ENCODE measurements at places on chromosomes 5 and 9.

- DNase-seq = no peak
Measured at GRCh38 chr9:130931508-130932254, 7.4 kb downstream of the FIBCD1 start.

DNA sequence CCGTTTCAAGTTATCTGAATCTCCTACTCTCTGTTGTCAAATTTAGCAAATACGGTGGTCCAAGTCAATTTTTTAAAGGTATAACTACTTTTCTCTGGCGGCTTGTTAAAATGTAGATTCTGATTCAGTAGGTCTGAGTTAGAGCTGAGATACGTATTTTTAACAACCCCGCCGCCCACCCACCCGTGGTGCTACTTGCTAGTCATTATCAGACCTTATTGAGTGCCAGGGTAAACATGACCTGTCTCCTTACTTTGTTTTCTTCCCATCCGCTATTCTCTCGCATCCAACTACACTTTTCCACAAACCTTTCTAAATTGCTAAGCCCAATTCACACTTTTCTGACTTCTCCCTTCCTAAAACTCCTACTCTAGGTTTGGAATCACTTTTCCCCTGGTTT is 694 bp upstream of the PLAA start:
- DNase-seq = no peak

- DNase-seq = no peak
Measured at GRCh38 chr5:71955723-71956122, 151.6 kb upstream of the MAP1B start.

DNA sequence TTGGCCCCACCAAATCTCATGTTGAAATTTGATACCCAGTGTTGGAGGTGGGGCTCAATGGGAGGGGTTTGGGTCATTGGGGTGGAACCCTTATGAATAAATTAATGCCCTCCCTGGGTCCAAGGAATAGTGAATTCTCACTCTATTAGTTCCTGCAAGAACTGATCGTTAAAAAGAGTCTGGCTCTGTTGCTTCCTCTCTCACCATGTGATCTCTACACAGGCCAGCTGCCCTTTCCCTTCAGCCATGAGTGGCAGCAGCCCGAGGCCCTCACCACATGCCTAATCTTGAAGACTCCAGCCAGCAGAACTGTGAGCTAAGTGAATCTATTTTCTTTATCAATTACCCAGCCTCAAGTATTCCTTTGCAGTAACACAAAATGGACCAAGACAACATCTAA is 106.0 kb downstream of the CAAP1 start:
- no peak for DNase-seq

- DNase-seq = no peak
Measured at GRCh38 chr5:176415240-176415951, 943 bp downstream of the CLTB start.

- no peak for DNase-seq
Measured at GRCh38 chr5:113034182-113034773, 57.7 kb downstream of the DCP2 start.

DNA sequence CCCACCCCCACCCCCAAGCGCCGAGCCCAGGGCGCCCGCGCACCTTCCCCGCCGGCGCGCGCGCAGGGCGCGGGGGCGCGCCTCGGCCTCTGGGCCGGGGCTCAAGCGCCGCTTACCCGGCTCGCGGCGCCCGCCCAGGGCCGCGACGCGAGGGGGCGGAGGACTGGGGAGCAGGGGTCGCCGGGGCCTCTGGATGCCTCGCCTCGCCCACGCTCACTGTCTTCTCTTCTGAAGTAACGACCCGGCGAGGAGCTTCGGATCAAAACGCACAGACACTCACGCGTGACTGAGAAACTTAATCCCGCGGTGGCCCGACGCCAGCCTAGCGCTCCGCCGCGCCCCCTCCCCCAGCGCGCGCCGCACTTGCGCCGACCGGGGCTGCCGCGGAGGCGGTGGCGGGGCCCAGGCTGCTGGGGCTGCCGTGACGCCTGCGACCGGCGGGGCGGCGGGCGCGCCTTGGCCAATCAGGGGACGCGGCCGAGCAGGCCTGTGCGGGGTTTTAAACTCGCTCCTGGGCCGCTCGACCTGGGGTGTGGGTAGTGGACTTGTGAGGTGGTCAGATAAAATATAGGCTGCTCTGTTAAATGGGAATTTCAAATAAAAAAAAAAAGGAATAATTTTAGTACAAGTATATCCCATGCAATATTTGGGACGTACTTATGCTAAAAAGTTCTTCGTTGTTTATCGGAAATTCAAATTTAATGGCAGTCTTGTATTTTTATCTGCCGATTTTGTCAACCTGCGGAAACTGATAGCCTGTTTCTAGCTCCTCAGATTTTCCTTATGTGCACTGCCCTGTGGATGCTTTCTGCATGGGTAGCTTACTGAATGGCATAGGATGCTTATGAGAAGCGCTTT is at the start of gene MPDZ:
Gene MPDZ (minus strand): TSS at position 409 of the 858 bp plus-strand sequence. CDS start 29,377 bp downstream, outside the sequence.
- DNase-seq = no peak

DNA sequence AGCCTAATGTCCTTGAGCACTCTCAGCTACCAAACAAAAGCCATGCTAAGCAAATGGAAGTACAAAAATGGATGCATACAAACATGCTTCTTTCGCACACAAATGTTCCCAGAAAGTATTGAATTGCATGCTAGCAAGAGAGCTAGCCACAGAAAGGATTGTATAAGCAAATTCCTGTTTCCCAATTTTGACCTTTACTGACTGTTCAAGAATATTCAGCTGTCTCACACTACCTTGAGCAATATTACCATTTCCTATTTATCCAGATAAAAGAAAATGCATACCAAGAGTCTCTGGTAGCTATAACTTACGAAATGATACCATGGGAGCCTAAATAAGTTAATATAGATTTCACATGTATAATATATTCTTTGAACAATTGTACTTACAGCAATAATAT is 264.6 kb downstream of the TMEM167A start:
- no peak for DNase-seq

DNA sequence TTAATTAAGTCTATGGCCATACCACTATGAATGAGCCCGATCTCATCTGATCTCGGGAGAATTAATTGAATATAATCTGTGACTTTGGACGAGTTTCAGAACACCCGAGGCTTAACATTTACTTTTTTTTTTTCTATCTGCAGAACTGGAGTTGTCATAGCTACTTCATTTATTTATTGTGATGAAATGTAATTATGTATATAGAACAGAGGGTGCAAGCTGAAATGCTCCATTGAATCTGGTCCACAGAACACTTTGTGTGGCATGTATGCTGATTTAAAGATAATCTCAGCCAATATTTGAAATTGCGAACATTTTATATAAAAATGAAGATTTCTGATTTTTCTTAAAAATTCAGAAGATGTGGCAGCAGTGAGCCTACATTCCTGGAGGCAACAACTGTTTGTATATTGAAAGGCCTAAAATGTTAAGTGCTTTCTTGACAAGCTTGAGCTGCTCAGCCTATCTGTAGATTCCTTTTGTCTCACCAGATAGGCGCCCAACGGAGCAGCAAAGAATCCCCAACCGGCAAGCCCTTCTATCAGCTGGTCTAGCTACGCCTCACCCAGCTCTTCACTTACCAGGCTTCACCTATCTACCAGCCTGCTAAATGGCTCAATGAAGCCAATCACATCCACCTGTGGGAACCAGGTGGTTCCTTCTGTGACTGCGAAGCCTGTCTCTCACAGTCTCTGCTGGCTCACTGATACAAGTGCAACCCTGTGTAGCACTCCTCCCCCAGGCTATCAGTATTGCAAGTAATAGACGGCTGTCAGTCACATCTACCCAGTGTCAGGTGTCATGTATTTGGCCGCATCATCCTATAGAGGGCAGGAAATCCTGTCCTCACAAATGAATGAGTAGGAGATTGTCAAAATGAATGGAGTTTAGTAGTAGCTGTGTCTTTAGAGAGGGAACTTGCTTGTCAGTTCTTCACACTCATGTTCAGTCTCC is 170.6 kb upstream of the MRPS30 start:
- no peak for DNase-seq

DNA sequence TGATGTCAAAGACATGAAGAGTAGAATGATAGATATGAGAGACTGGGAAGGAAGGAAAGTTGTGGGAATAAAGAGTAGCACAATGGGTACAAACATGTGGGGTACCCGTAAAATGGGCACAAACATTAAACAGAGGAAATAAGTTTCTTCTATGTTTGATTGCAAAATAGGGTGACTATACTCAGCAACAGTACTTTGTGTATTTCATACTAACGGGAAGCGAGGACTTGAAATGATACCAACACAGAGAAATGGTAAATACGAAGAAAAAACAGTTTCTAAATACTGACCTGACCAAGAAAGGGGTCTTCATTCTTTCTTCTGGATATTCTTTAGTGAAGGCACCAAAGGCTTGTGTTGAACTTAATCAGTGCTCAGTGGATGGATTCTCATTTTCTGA is 31.1 kb downstream of the ATP6V0E1 start:
- no peak for DNase-seq

DNA sequence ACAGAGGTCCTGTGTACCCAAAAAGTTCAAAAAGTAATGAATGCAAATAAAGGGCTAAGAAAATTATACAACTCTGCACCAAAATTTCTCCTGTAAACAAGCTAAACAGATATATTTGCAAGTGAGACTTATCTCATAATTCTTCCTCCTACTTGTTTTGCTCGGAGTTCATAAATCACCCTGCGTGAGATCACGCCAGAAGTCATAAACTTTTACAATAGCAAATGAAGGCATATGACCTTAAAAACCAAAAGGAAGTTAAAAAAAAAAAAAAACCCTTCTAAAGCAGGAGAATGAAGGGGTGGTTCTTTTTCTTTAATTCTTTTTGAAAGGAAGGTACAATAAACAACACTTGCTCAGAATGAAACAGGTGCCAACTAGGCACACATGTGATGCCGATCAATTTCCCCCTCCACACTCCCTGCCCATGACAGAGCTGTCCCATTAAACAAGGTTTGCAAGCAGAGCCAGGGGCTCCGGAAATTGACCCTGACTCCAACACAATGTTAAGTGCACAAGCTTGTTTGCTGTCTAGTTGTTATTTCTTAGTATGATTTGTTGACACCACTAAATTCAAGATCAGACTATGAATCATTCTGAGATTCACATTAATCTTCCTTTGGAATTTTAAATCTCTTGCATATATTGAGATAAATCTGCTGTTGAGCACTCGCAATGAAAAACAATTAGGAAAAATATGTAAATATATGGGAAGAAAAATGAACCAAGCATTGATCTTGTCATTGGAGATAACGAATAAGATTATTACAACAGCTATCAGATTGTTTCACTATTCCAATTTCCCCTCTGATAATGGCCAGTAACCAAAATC is 46.3 kb downstream of the DROSHA start:
- no peak for DNase-seq

DNA sequence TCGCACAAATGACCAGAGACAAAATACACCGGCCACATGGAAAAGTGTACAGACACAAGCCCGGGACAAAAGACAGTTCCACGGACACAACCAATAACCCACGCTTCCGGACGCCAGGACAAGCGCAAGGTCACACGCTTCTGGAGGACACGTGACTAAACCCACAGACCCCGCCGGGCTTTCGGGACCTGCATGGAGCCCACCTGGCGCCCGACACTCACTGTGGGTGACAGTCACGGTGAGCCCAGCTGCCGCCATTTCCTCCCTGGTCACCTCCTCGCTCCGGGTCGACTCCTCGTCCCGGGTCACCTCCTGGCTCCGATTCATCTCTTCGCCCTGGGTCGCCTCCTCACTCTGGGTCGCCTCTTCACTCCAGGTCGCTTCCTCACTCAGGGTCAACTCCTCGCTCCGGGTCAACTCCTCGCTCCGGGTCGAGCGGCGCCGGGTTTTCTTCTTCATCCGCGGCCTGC is 470 bp downstream of the BAG1 start:
- DNase-seq = peak; percentile 63

DNA sequence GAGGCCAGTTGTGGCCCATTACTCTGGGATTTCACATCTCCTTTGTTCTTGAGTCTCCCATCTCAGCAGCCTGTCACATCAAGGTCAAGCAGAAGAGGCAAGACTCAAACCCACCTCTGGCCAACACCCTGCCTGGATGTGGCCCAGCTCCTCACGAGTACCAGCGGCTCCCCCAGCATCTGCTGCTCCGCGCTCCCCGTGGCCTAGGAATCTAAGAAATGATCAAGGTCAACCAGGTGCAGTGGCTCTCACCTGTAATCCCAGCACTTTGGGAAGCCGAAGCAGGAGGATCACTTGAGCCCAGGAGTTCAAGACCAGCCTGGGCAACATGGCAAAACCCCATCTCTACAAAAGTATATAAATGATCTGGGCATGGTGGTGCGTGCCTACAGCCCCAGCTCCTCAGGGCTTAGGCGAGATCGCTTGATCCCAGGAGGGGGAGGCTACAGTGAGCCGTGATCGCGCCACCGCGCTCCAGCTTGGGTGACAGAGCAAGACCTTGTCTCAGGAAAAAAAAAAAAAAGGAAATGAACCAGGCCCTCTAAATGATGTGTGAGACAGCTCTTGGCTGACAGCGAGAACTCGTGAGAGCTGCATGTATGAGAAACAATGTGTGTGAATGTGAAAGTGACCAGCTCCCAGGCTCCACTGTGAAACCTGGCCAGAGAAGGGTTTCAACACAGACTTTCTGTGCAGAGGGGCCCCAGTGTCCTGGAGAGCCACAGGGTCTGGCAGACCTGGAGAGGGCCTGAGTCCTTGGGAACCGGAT is 61.6 kb upstream of the ANGPTL2 start:
- DNase-seq = no peak

DNA sequence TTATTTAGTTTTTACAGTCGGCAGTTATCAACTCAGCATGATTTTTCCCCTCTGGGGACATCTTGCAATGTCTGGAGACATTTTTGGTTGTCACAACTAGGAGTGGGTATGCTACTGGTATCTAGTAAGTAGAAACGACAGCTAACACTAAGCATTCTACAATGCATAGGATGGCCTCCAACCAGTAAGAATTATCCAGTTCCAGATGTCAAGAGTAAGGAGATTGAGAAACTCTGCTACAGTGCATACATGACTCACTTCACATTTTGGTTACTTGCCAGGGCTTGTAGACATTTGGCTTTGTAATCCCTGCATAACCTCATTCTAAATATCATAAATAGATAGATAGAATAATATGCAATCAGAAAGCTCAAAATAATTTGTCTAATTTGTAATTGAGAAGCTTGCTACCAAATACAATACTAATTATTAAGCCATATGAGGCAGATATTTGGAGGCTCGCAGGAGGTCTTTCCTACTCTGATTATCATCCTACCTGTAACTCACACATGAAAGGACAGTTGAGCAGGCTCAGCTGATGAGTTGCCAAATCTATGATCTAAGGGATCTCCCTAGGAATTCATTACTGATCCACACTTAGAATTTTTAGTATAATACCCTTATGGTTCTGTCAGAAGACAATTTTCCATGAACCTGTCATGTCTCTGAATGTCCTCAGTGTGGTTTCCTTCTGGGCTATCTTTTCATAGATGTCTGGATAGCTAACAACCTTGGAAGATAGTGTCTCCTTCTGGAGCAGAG is 346.9 kb upstream of the TLE4 start:
- no peak for DNase-seq

DNA sequence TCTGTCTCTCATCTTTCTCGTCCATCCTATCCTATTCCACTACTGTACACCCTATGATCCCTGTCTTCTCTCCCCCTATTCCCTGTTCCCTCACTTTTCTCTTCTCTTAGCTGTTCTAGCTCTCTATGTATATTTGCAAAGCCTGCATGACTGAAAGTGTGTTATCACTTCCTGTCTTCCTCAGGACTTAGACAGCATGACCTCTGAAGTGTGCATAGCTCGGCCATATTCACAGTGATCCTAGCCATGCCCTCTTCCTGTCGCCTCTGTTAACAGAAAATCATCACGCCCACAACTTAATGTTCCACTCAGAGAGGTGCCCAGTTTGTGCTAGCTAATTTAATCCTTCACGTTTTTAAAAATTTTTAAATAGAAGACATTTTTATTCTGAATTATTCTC is 35.8 kb upstream of the CDH6 start:
- DNase-seq = no peak
